LHCN-M2 (cell line): ENCODE measurements at places on chromosomes 7 and 10. TPM values are rescaled to one million over a fixed set of nuclear protein-coding genes. Genes with fewer than 3 reads are reported as not detected.
A peak's percentile ranks its signal among the peaks of the same experiment; 100 is the strongest.

- peak; percentile 87 for DNase-seq
Measured at GRCh38 chr10:36489611-36490228, 635.7 kb upstream of the ANKRD30A start.

PPRC1 gene
- total RNA-seq, result 23.1 and 26.0 TPM in 2 replicates

GRCh38 chr10:775245-776075, 86.0 kb upstream of the DIP2C start:
- peak; percentile 60 for DNase-seq

- DNase-seq, result no peak
Measured at GRCh38 chr7:43766564-43766963, 8.1 kb downstream of the BLVRA start.

- no peak for DNase-seq
Measured at GRCh38 chr7:135322571-135323340, 89.1 kb downstream of the STRA8 start.

DNA sequence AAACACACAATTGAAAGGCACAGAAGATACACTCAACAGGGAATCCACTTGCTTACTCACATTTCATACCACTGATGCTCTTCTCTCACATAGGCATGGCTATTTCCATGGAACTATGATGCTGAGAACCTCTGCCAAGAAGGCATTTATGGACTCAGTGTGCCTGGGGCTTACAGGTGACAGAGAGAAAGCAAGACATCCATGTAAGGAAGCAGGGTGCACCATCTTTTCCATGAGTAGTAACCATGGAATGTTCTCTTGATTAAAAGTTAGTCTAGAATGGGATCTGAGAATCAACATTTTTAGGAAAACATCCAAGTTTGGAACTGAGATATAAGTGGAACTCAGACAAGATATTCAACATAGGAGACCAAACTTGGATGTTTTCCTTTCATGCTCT, 52.5 kb upstream of the MACC1 start:
- DNase-seq, result peak; percentile 22

FANK1 gene
- 2.2 and 2.3 TPM in 2 replicates for total RNA-seq

CTAGE8 gene
- total RNA-seq, result 0.06 and 0.17 TPM in 2 replicates

- no peak for DNase-seq
Measured at GRCh38 chr7:74242122-74242443, 12.1 kb downstream of the RFC2 start.

CDHR1 gene
- not detected in 2 replicates for total RNA-seq

- DNase-seq, result peak; percentile 9
Measured at GRCh38 chr10:122549636-122550035, 10.9 kb upstream of the DMBT1 start.

TEX47 gene
- total RNA-seq, result not detected in 2 replicates

LRIT1 gene
- not detected in 2 replicates for total RNA-seq

GRCh38 chr10:128316925-128317324, 190.7 kb upstream of the MKI67 start:
- DNase-seq, result no peak

GRCh38 chr7:21945454-21946221, at the start of gene CDCA7L:
Gene CDCA7L, minus strand, starts transcription at chr7:21945899. Its CDS starts 95 bp downstream, at chr7:21945804.
- peak; percentile 83 for DNase-seq

CLDN12 gene
- total RNA-seq, result 31.2 and 35.9 TPM in 2 replicates

DNA sequence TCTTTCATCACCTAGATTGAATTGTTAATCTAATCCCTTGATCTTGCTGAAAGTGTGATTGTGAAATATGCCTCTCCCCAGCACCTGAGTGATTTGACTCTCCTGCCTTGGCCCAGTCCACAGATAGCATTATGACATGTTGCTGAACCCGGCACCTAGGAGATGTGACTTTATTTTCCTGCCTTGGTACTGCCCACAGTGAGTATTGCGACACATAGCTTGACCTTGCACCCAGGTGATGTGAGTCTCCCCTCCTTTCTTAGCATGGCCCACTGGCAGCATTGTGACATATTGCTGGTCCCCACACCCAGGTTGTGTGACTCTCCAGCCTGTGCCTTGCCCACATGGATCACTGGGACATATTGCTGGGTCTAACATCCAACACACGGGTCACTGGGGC, 32.5 kb upstream of the ZNF107 start:
- no peak for DNase-seq

DNA sequence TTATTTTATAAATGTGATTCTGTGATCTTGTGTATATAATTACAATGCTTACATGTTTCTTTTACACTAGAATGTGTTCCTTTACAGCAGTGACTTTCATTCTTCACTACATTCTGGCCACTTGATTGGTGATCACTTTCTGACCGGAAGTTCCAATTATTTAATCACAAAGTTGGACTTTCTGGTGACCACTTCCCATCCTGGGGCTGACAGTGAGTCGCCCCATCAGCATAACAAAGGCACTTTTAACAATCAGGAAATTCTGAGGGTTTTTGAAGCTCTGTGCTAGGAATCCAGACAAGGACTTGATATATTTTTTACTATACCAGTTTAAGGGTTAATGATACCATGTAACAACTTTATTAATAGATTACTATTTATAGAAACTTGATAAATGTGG, 282.3 kb upstream of the KAT6B start:
- peak; percentile 19 for DNase-seq

ERVW-1 gene
- not detected in 2 replicates for total RNA-seq

- peak; percentile 98 for DNase-seq
Measured at GRCh38 chr7:73850781-73851207, 8.5 kb upstream of the METTL27 start.

MACC1 gene
- 0.06 and 0.11 TPM in 2 replicates for total RNA-seq

GRCh38 chr10:91569522-91569921, 63.3 kb downstream of the PPP1R3C start:
- no peak for DNase-seq

DNA sequence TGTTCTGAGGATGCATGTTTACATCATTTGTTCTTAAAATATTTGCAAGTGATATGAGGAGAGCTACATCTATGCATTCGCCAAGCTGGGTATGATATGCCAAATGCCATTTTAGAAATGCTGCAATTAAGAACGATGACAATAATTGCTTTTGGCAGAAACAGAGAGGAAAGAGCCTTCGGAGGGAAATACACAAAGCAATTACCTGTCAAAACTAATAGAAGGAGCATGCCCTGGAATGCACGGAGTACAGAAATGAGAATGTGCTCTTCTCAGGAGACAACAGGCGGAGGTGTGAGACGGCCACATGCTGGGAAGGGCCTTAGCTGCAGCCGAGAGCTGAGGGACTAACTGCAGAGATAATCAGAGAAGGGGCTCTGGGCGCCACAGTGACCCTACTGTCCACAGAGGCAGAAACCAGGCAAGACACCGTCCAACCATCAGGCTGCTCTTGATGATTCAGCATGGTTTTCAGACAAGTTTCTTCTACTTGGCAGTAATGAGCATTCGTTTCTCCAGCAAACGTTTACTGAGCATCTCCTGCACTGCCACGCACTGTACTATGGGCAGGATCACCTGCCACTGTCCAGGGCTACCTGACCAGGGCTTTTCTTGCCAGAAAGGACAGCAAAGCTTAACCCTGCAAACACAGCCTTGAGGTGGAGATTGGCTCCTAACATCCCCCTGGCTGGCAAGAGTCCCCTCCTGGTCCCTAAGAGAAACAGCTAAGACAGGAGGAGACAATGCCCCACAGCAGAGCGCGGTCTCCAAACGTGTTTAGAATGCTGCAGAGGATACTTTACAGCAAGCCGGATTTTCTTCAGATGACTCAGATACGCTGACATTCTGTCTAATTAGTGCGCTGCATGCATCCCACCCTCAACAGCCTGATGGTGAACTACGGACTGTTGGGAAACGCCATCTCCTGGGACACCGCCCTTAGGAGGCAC, 18.1 kb downstream of the VIPR2 start:
- no peak for DNase-seq

SLC13A4 gene
- 0.06 TPM in 1 of 2 replicates, not detected in the other for total RNA-seq

DNA sequence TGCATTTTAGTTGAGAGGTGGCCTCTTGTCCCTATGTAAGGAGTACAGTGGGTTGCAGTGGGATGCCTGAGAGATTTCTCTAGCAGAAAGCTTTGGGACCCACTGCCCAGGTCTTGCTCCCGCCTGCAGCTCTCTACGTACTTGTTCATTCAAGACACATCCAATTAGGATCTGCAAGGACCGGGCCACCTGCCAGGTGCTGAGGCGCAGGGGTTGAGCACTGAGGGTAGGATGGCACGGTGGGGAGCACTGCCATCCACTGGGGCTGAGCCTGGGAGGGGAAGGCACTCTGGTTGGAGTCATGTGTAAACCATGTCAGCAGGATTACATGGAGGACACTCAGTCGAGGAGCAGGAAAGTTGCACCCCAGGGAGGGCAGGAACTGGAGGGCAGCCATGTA, 191.1 kb upstream of the GRB10 start:
- DNase-seq, result no peak

MCMBP gene
- 68.0 and 80.1 TPM in 2 replicates for total RNA-seq

- DNase-seq, result no peak
Measured at GRCh38 chr10:101394524-101395133, 40.7 kb downstream of the BTRC start.

DNA sequence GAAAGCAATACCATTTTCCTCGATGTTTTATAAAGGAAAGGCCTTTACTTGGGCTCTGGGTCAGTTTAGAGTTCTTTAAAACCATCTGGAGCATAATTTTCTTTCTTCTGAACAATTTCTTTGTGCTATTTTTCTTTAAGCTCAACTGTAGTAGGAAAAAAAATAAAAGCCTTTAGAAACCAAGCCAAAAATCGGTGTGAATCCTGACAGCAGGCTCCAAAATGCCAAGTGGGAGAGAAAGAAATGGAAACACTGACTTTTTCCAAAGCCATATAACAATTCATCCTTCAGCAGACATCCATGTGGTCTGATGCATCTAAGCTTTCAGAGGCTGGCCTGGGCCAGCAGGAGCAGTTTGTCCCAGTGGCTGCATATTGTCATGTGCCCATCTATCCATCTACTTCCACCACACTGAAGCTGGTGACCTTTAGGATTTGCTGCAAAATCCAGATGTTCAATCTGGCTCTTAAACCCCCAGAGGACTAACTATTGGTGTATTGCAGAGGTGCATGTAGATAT, 23.0 kb upstream of the ITPRID1 start:
- DNase-seq, result no peak

- no peak for DNase-seq
Measured at GRCh38 chr7:130667593-130668257, 823 bp downstream of the COPG2 start.

DNA sequence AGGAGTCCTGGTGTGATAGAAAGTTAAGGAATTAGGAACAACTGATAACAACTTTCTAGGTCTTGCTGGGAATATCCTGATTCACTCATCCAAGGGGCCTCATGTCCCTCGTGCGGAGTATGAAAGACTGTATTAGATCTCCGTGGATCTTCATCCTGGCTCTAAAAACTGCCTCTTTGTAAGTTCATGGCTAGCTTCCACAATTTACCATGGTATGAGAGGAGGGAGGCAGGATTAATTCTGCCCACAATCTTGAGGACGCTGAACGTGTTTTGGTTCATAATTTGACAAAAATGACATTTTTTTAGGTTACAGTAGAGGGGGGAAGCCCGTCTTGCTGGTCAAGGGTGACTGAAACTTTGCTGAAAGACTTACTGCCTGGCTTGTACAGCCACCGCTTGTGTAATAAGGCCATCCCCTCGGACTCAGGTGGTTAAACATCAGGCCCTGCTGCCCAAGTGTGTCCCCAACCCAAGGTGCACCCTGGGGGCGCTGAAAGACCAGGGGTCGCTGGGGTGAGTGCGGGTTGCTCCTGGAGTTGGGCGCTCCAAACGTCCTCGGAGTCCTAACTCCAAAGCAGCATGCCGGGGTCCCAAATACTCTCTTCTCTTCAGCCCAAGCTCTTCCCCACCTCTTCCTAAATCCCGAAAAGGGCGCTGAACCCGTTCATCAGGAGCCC, 733 bp downstream of the HIBADH start:
- peak; percentile 32 for DNase-seq

NKX2-3 gene
- 0.19 TPM in 1 of 2 replicates, not detected in the other for total RNA-seq

- no peak for DNase-seq
Measured at GRCh38 chr7:126223729-126224128, 1029.0 kb downstream of the GRM8 start.

DNA sequence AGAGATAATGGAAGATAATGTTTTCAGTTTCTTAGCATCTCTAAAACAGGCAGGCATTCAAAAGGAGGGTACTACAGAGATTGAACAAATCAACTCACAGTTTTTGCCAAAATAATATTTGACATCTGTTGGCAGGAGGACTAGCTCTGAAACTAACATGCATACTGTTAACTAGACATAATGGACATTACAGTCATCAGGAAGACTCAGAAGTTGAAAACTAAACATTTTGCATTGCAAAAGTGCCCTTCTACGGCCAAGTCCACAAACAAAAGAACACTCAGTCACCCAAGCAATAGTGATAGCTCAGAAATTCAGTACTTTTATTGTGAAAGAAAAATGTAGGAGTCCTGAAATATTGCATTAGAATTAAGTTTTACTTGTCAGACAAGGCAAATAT, 399.0 kb downstream of the HGF start:
- DNase-seq, result no peak

DNA sequence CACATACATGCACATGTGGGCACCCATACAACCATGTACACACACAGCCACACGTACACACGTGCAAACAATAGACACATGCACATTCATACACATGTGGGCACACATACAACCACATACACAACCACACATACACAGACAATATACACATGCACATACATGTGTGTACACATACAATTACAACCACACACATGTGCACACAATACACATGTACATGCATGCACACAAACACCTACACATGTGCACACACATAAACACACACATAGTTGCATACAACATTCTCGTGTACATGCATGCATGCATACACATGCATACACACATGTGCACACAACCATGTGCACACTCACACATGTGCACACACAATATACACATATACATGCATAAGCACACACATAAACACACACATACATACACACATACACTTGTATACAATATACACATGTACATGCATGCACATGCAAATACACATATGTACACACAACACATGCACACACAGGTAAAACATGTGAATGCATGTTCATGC, 118.6 kb upstream of the FRMD4A start:
- no peak for DNase-seq

- DNase-seq, result peak; percentile 35
Measured at GRCh38 chr10:58952162-58952601, 224.3 kb upstream of the PHYHIPL start.

CEP55 gene
- total RNA-seq, result 99.7 and 102 TPM in 2 replicates

GRCh38 chr10:91185239-91185875, 35.1 kb upstream of the PCGF5 start:
- peak; percentile 68 for DNase-seq

IFT22 gene
- total RNA-seq, result 41.2 and 44.5 TPM in 2 replicates

GRCh38 chr10:110115784-110116520, 91.5 kb upstream of the MXI1 start:
- no peak for DNase-seq
